ENCODE measurements at places on chromosomes 6 and 20.

GRCh38 chr6:161598896-161599295 is 325.0 kb upstream of the AGPAT4 start:
- ATAC-seq, result no peak

DNA sequence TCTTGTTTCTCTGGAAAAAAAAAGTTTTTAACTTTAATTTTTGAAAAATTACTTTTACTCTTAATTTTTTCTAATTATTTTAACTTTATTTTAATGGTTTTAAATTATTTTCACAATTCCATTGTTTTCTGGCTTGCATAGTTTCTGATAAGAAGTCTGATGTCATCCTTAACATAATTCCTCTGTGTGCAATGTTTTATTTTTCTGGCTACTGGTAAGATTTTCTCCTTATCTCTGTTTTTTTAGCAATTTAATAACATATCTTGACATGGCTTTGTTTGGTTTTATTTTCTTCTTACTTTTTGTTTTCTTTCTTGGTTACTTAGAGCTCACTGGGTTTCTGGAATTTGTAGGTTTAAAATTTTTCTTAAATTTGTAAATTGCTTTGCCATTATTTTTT is 114.8 kb downstream of the TBXT start:
- no peak for ATAC-seq

GRCh38 chr6:131023834-131024504 is 39.1 kb downstream of the EPB41L2 start:
- ATAC-seq, result no peak

GRCh38 chr6:40774932-40775331 is 187.8 kb upstream of the LRFN2 start:
- no peak for ATAC-seq

- ATAC-seq, result no peak
Measured at GRCh38 chr20:63843778-63844177, 12.7 kb upstream of the ZBTB46 start.

DNA sequence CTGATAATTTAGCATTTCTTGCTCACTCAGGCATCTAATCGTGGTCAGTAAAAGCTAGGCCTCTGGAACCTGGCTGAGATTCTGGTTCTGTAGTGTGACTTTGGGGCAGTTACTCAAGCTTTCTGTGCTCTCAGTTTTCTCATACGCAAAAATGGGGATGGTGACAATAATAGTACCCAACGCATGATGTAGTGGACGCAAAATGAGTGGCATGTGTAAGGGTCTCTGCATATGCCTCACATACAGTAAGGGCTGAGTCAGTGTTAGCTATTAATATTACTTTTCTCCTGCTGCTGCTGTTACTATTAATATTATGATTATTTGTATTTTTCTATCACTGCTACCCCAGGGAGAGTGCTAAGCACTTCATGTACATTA is 686 bp downstream of the GINS1 start:
- ATAC-seq, result no peak

- ATAC-seq, result no peak
Measured at GRCh38 chr20:19855416-19855815, 97.4 kb downstream of the RIN2 start.

DNA sequence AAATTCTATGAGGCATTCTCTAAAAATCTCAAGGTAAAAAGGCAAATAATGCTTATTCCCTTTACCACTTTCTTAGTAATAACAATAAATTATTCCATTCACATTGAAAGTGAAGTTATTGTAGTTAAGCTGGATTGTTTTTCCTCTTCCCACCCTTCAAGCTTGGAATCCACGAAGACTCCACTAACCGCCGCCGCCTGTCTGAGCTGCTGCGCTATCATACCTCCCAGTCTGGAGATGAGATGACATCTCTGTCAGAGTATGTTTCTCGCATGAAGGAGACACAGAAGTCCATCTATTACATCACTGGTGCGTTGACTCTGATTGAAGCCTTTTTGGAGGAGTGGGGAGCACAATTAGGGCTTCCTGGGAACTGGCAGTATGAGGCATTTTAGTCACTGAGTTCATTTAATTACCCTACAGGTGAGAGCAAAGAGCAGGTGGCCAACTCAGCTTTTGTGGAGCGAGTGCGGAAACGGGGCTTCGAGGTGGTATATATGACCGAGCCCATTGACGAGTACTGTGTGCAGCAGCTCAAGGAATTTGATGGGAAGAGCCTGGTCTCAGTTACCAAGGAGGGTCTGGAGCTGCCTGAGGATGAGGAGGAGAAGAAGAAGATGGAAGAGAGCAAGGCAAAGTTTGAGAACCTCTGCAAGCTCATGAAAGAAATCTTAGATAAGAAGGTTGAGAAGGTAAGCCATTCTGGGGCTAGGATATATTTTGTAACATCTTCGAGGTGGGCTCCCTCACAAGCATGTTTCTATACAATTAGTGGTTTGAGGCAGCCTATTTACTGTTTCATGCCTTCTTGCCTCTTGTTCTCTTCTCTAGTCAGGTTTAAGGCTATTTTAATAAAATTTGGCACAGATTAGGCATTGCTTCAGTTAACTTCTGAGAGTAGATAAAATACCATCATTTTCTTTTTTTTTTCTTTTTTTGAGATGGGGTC is 4.9 kb downstream of the HSP90AB1 start:
- ATAC-seq, result no peak

DNA sequence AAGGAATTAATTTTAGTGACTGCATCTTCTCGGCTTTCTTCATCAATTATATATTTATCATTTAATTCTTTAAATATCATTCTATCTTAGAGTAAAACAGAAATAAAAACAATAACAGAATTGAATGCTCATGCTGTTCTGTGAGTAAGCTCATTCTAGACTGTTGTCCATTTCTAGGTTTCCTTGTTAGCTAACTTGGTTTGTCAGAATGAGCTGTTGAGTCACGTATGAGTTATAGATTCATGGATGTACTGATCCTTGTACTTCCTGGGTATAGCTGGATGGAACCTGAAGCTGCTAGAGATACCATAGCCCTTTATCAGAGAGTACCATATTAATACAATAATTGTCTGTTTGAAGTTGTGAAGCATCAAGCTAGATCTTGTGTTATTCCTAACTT is 515.3 kb downstream of the TENT5A start:
- no peak for ATAC-seq

DNA sequence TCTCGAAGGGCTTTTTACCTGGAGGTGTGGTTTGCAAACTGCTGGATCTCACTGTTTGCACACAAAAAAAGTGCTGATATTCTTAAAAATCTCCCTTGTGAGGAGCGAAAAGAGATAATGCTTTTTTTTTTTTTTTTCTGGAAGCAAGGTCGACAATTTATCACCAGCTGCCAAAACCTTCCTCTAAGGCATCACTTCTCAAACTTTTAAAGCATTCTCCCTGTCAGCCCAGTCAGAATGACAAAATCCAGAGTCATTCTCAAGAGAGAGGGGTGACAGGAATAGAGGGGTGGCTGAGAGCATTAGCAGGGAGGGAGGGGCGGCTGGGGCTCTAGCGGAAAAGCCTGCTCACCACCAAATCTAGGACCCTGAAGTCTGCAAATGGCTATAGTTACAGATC is 137.2 kb upstream of the ARMC2 start:
- no peak for ATAC-seq

DNA sequence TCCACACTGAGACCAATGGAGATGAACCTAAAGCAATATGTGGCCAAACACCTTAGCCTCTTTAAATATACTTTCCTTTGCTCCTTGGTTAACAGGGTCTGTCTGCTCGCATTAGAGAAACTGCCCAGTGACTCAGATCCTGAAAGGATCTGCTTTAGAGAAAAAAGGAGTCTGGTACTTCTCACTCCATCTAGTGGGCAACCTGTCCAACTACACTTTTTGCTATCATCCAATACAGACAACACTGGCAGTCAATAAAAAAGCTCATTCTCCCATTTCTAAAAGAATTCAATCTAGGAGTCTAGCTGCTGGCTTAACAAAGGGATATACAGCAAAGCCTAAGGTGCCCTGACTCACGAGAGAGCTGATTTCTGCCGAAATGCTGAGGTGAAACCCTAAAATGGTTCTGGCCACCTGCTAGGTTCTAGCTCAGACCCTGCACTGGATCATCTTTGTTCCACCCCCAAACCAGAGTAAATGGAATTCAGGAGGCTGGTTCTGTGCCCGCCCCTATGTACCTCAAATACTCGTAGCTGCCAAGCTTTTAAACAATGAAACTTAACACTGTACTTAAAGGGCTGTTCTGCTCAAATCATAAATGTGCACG is 11.5 kb downstream of the GNL1 start:
- ATAC-seq, result peak; percentile 66

DNA sequence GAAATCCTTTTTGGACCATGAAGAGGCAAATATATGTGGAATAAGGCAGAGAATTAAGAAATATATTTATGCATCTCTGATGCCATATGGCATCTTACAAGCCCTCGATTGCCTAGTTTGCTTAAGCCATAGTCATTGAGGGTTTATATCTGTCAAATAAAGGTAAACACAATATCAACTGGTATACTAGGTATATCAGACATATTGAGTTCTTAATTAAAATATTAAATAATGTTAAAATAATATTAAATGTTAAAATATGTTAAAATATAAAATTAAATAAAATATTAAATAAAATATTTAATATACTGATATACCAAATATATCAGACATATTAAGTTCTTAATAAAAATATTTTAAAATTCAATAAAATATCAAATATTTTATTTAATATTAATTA is 567.4 kb upstream of the PTCHD4 start:
- no peak for ATAC-seq

DNA sequence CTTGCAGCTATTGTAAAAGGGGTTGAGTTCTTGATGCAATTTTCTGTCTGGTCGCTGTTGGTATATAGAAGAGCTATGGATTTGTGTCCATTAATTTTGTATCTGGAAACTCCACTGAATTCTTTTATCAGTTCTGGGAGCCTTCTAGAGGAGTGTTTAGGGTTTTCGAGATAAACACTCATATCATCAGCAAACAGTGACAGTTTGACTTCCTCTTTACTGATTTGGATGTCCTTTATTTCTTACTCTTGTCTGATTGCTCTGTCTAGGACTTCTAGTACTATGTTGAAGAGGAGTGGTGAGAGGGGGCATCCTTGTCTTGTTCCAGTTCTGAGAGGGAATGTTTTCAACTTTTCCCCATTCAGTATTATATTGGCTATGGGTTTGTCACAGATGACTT is 120.8 kb upstream of the SSTR4 start:
- no peak for ATAC-seq

DNA sequence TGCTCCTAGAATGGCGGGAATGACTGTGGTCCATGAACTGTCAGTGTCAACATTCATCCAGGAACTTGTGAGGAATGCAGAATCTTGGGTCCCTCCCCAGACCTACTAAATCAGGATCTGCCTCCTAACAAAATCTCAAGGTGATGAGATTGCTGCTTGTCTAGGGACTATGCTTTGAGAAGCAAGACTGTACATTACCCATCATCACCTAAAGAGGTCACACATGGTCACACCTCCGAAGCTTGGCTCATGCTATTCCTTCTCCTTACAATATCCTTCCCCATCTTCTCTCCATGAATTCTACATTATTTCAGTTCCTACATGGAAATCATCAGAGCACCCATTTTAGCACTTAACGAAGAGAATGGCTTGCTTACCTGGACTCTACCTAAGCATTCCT is 102.3 kb upstream of the JARID2 start:
- no peak for ATAC-seq

- ATAC-seq, result no peak
Measured at GRCh38 chr6:161639772-161640171, 365.9 kb upstream of the AGPAT4 start.

GRCh38 chr6:21200134-21200870 is 393.2 kb upstream of the SOX4 start:
- ATAC-seq, result no peak

DNA sequence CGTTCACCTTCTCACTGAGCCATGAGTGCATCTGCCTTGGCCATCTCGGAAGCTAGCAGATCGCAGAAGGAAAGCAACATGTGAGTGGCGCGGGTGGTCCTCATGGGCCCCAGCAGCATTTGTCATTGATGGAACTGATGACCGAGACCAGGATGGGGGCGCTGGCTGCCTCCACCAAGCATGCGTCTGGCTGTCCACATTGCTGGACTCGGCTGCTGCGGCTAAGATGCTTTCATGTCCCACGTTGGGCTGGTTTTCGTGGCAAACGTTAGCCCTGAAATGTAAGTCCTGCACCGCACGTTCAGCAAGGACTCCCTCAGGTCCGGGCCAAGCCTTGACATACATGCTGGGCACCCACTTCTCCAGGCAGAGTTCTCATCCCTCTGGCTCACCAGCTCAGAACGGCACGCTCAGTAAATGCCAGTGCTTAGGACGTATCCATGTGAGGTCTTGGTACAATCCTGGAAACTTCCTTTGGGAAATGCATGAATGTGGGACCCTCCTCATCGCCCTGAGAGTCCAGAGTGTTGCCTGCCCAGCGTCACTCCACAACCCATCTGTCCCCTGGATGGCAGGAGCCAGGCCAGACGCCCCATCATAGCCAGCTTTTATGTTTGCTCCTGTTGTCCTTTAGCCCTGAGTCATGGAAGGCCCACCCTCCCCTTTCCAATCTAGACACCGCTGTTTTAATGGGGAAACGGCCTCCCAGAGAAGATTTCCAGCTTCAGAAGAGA is 8.4 kb downstream of the SLCO4A1 start:
- no peak for ATAC-seq

DNA sequence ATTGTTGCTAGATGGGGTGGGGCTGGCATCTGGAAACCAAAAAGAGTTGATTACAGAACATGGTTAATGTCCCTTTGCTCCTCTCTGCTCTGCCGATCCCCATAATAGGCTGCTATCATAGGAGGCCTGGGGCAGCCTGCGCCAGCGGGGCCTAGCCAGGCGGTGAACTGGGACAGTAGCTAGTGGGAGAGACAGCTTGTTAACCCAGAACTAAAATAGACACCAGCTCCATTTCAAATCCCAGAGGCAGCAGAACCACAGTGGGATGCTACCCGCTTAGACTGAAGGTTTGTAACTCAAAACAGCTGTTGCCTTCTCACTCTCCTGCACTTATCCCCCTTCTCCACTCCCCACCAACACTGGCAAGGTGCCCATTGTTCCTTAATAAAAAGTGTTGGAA is 98.5 kb downstream of the SSR1 start:
- ATAC-seq, result no peak

- no peak for ATAC-seq
Measured at GRCh38 chr6:96013531-96013930, 2.2 kb upstream of the FUT9 start.

DNA sequence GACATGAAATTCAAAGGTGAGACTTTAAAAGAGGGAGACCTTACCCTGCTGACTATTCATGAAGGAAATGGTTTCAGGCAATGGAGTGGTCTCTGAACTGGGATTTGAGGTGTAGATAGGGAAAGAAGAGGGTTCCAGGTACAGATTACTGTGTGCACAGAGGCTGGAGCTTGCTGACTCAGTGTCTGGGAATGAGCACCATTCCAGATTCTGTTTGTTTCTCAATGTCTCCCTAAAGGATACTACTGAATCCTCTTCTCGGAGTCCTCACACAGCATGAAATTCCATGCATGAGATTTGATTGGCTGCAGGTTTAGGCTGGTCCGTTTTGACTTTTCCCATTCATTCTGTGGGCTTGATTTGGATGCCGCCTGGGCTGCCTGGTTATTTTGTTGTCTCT is 49.0 kb downstream of the PPP1R14C start:
- no peak for ATAC-seq

- ATAC-seq, result no peak
Measured at GRCh38 chr6:136037876-136038460, 186.5 kb downstream of the PDE7B start.

Measured in stimulated activated memory B cell treated with anti-CD40 and anti-IgM and Interleukin-4, amounts not matched to agents 10 μg/mL and 1 μg/mL and 100 μg/mL, for 72 hours (primary cell).